ENCODE measurements at places on chromosomes 1 and 21.

GRCh38 chr1:220927442-220927841, 48.2 kb downstream of the HLX start:
- DNase-seq, result no peak

- no peak for DNase-seq
These were observed 2.1 kb downstream of the TEX38 start for GRCh38 chr1:46673749-46674182.

DNA sequence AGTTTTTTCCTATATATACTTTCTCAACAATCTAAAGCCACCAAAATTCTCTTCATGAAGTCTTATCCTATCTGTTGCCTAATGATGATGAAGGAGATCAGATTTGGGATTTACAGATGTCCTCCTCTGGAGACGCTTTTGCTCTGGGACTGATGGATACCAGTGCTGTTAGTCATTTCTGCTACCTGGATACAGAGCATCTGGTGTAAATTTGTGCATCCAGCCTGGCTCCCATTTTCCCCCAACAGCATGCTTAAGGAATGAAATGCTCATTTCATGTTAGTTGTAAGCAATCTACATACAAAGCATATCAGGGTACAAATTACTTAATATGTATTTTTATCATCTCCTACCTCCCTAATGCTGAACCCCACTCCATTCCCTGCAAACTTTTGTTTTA, 57.7 kb downstream of the HNRNPR start:
- no peak for DNase-seq

DNA sequence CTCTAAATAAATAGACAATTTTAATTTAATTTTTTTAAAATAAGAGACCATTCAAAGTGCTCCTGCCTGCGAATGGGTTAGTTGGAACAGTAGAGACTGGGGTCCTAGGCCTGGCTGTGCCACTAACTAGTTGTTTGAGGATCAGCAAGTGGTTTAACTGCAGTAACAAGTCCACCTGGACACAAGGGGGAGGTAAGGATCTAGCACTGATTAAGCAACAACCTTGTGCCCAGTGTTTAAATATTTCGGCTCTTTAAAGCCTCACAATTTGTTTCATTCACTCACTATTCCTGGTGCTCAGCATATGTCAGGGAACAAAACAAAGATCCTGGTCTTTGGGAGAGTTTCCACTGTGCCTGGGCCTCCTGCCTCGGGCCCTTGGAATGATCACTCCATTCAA, 1.6 kb upstream of the AGT start:
- DNase-seq, result no peak

DNA sequence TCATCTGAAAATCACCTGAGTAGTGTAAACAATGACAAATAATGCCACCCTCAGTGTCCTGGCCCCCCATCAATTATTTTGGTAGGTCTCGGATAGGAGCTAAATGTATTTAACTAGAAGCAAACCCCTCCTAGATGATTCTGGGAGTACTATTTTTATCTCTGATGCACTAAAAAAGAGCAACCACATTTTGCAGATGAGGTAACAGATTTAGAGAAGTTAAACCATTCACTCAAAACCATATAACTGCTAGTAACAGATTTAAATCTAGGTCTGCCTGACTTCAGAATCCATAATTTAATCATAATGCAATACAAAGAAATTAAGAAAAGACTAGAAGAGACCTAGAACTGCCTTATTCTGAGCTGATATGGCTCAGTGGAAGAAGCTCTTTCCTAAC, 17.3 kb upstream of the PTCH2 start:
- no peak for DNase-seq

DNA sequence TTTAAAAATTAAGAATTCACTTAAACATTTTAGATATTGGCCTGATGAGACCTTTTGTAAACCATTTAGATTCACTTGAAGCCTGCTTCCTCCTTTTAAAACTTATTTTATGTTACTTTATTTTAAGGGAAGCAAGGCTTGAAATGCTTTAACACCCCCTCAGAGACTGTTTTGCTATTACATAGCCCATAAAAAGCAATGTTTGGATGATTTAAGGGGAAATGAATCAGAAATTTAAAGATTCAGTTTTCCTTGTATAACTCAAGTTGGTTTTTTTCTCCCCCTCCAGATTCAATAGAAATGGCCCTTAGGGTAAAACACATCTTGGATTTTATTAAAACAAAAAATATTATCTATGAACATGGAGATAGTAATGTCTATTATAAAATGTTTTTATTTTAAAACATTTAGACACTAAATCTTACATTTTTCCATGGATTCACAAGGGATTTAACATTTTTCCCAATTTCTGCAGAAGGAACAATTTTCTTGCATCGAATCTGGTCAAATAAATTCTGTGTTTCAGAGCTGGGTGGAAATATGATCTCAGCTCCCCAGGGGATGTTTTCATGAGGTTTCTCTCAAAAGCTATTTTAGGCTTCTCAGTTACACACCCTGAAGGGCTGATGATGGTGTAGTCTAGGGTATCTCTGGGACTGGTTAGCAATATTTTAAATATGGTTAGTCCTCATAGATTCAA, 69.3 kb upstream of the WARS2 start:
- no peak for DNase-seq
